Endothelial cell of umbilical vein (primary cell): ENCODE measurements at places on chromosomes 1 and 21. TPM values are rescaled to one million over a fixed set of nuclear protein-coding genes. Genes with fewer than 3 reads are reported as not detected.

- no peaks in the 10 kb centered on the region for H3K4me1 ChIP-seq
- H3K27ac ChIP-seq: no peak overlapping the region
- DNase-seq: no peak
These were observed 9.7 kb upstream of the CGN start for GRCh38 chr1:151501474-151501873.

GRCh38 chr1:234868296-234869147 is 258.5 kb upstream of the IRF2BP2 start:
- H3K27me3 ChIP-seq: no peaks in the 10 kb centered on the region
- no peaks in the 10 kb centered on the region for H3K36me3 ChIP-seq
- peaks cover 20% of the 10 kb centered on the region for H3K4me1 ChIP-seq
- H3K4me3 ChIP-seq: no peak overlapping the region
- no peak overlapping the region for H3K27ac ChIP-seq
- no peak for DNase-seq

DNA sequence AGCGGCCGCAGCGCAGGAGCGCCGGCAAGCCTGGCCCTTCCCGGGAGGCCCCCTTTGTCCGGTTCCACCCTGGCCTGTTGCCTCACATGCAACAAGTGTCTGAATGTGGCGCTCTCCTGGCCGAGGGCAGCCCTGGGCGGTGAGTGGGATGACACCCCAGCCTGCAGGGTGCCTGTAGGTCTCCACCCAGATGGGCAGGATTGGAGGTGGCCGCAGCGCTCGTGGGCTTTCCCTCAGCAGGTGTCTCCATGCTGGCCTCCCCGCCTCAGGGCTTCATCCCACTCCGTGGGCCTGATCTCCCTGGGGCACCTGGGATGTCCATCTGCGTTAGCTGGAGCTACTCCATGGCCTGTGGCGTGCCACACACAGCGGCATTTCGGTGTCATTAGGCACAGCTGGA is 1.5 kb downstream of the MIB2 start:
- peaks cover 2% of the 10 kb centered on the region for H3K36me3 ChIP-seq
- H3K4me3 ChIP-seq: no peak overlapping the region
- H3K4me1 ChIP-seq: peaks cover 16% of the 10 kb centered on the region

DNA sequence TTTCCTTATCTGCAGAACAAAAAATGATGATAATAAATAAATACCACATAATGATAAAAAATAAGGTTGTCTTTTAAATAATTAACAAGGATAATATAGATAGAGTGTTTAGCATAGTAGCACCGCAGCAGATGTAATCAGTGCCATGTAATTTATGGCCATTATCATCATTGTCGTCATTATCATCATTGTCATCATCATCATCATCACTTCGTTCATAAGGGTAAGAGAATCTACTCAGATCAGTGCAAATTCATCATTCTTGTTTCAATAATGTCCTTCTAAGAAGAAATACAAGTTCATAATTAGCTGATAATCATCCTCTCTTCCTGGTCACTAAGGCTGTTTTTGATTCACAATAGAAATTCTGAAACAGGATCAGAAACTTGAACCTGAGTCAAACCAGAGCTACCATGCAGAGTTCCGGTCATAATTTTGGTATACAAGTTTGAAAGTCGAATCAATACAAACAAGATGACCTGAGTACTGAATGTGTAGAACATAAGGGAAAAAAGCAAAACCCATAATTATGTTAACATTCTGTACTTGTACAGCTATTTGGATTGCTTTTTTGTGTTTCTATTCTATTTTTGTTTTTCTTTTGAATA is 172.0 kb downstream of the LRRC40 start:
- H3K4me1 ChIP-seq: no peaks in the 10 kb centered on the region
- DNase-seq: no peak
- no peak overlapping the region for H3K4me3 ChIP-seq
- H3K27ac ChIP-seq: no peak overlapping the region
- no peaks in the 10 kb centered on the region for H3K27me3 ChIP-seq
- no peaks in the 10 kb centered on the region for H3K36me3 ChIP-seq

GRCh38 chr1:226569879-226570547 is 21.4 kb downstream of the STUM start:
- DNase-seq: no peak
- no peak overlapping the region for H3K27ac ChIP-seq
- no peaks in the 10 kb centered on the region for H3K36me3 ChIP-seq
- H3K4me1 ChIP-seq: no peaks in the 10 kb centered on the region
- no peak overlapping the region for H3K4me3 ChIP-seq
- peaks cover 5% of the 10 kb centered on the region for H3K27me3 ChIP-seq

DNA sequence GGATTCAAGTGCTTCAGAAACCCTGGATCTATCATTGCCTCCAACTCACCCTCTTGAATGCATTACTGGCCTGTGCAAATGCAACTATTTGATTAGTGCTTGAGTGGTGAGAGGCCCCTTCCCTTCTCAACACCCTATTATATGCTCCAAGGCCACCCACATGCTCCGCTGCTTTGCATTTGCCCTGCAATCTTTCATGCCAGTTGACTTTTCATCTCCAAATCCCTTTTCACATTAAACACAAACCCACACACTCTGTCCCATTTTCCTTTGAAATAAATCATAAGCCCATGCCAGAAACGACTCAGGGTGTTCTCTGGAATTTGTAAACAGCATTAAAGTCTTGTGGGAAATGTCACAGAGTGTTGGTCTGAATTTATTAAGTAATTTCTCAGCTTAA is 78.9 kb upstream of the CTTNBP2NL start:
- no peak overlapping the region for H3K27ac ChIP-seq
- peaks cover 4% of the 10 kb centered on the region for H3K4me1 ChIP-seq
- H3K27me3 ChIP-seq: peaks cover 4% of the 10 kb centered on the region
- DNase-seq: no peak
- H3K4me3 ChIP-seq: no peak overlapping the region

DNA sequence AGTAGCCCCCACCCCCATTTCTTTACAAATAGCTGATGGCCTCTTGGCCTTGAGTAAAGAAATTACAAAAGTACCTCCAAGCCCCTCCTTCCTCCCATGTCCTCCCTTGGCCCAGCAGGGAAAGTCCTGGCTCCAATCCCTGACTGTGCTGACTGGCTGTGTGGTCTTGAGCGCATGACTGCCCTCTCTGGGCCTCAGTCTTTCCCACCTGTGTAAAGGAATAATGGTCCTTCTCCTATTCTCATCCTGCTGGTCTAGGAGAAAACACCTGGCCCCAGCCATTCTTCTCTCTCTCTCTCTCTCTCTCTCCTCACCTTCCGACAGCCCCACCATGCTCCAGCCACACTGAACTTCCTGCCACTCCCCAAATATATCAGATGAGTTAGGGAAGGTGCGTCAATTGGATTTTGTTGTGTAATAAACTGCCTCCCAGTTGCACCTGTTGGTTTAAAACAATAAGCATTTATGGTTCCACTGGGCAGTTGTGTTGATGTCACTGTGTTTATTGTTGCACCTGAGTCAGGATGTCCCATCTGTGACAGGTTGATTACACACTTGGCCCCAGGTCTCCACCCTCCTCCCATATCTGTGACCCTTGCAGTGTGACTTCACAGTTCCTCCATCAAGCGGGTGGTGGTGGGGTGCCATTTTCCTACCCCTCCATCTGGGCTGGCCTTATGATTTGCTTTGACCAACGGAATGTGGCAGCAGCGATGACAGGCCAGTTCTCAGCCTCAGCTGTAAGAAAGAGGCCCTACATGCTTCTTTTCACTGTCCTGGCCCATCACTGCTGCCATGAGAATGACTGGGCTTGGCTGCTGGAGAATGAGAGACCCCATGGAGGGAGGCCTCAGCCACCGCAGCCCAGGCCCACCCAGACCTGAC is 22.3 kb upstream of the LRP8 start:
- H3K4me1 ChIP-seq: no peaks in the 10 kb centered on the region
- no peaks in the 10 kb centered on the region for H3K36me3 ChIP-seq
- peaks cover 4% of the 10 kb centered on the region for H3K27me3 ChIP-seq
- no peak overlapping the region for H3K27ac ChIP-seq
- no peak overlapping the region for H3K4me3 ChIP-seq
- no peak for DNase-seq

GRCh38 chr1:184004935-184005334 is 32.6 kb downstream of the COLGALT2 start:
- H3K36me3 ChIP-seq: no peaks in the 10 kb centered on the region
- no peak overlapping the region for H3K4me3 ChIP-seq
- no peak for DNase-seq
- H3K4me1 ChIP-seq: peaks cover 7% of the 10 kb centered on the region
- H3K27me3 ChIP-seq: peaks cover 1% of the 10 kb centered on the region
- no peak overlapping the region for H3K27ac ChIP-seq

DNA sequence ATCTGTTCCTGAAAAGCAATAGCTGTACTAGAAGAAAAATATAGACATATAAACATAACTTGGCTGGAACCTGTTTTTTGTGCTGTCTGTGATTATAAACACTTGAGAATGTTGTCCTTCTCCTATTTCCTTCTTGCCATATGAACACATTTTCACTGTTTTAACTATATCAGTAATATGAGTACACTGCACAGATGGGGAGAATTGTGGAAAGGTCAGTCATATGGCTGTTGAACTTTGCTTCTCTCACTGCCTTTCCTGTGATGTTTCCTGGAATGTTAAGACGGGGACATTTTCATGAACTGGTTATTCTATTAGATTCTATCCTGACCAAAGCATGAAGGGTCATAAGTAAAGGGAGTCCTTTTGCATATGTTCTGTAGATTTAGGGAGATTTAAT is 24.9 kb downstream of the HMCN1 start:
- no peak overlapping the region for H3K4me3 ChIP-seq
- H3K4me1 ChIP-seq: no peaks in the 10 kb centered on the region
- DNase-seq: peak; percentile 92

DNA sequence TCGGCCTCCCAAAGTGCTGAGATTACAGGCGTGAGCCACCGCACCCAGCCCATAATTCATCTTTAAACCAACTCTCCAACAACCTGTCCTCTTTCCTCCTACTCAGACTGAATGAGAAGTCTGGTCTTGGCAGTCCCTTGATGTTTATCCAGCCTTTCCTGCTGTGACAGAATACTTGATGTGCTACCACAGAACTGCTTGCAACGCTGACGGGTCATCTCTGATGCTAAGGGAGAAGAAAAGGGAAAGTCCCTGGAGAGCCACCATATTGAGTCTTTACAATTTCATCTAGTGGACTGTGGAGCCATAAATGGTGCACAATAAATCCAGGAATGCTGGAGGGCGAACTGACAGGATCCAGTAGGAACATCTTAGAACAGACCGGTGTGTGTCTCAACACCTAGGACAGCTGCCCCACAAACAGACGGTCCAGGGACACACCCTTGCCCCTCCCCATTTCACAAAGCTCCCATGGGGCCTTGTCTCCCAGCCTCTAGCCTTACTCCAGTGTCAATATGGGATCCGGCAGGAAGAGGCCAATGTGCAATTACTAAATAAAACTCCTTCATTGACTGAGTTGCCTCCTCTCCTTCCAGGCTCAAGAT is 30.7 kb downstream of the JAK1 start:
- H3K36me3 ChIP-seq: no peaks in the 10 kb centered on the region
- no peak for DNase-seq
- H3K27ac ChIP-seq: no peak overlapping the region
- H3K4me1 ChIP-seq: peaks cover 25% of the 10 kb centered on the region
- no peak overlapping the region for H3K4me3 ChIP-seq
- H3K27me3 ChIP-seq: no peaks in the 10 kb centered on the region

GRCh38 chr1:224333309-224333926 is 3.4 kb upstream of the NVL start:
- H3K36me3 ChIP-seq: no peaks in the 10 kb centered on the region
- peak; percentile 80 for DNase-seq
- no peak overlapping the region for H3K4me3 ChIP-seq
- no peak overlapping the region for H3K27ac ChIP-seq

DNA sequence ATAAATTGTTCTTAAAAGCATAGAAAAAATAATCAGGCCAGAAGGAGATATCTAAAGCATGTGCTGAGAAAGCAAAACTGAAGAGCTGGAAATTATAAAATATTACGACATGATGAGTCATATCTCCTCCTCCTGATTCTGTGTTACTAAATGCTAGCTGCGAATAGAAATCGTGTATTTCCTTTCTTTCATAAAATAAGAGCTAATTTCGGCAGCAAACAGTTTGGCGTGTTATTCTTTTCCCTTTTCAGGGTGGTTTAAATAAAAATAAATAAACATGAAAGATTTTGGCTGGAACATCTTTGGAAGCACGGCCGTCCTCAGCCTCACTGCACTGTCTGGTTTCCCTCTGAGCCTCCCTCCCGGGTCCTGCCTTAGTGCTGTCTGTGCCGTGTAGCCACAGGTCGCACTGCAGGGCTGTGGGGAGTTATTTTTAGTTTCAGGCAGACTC is 56.0 kb downstream of the ADARB1 start:
- H3K27me3 ChIP-seq: no peaks in the 10 kb centered on the region
- H3K4me3 ChIP-seq: peak overlapping the region; percentile 56
- peak overlapping the region; percentile 83 for H3K27ac ChIP-seq
- no peaks in the 10 kb centered on the region for H3K36me3 ChIP-seq
- peak; percentile 72 for DNase-seq

GRCh38 chr1:199313444-199313843 is 674.6 kb downstream of the PTPRC start:
- no peaks in the 10 kb centered on the region for H3K36me3 ChIP-seq
- no peaks in the 10 kb centered on the region for H3K27me3 ChIP-seq
- peaks cover 4% of the 10 kb centered on the region for H3K4me1 ChIP-seq
- no peak overlapping the region for H3K27ac ChIP-seq
- DNase-seq: no peak

GRCh38 chr1:192436441-192437078 is 119.8 kb downstream of the RGS21 start:
- peaks cover 6% of the 10 kb centered on the region for H3K4me1 ChIP-seq
- no peaks in the 10 kb centered on the region for H3K36me3 ChIP-seq
- DNase-seq: no peak
- H3K27me3 ChIP-seq: no peaks in the 10 kb centered on the region
- no peak overlapping the region for H3K4me3 ChIP-seq

DNA sequence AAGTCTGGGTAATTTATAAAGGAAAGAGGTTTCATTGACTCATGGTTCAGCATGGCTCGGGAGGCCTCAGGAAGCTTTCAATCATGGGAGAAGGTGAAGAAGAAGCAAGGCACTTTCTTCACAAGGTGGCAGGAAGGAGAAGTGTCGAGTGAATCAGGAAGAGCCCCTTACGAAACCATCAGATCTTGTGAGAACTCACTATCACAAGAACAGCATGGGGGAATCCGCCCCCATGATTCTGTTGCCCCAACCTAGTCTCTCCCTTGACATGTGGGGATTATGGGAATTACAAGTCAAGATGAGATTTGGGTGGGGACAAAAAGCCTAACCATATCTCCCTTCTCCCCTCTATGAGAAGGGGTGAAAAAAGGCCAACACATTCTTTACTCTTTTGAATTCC is 11.2 kb upstream of the IVNS1ABP start:
- H3K4me3 ChIP-seq: no peak overlapping the region
- DNase-seq: no peak
- no peak overlapping the region for H3K27ac ChIP-seq

GRCh38 chr1:112388436-112388835 is 7.6 kb upstream of the CTTNBP2NL start:
- H3K27ac ChIP-seq: peak overlapping the region; percentile 100
- peak; percentile 98 for DNase-seq
- no peaks in the 10 kb centered on the region for H3K36me3 ChIP-seq
- H3K4me1 ChIP-seq: peaks cover 55% of the 10 kb centered on the region
- H3K4me3 ChIP-seq: peak overlapping the region; percentile 30

AMPD1 gene
- polyA plus RNA-seq: not detected in 2 replicates

IGSF9 gene
- polyA plus RNA-seq: 0.10 and 0.15 TPM in 2 replicates

PDZK1 gene
- 0.03 and 0.11 TPM in 2 replicates for polyA plus RNA-seq

CHI3L2 gene
- polyA plus RNA-seq: not detected in 2 replicates

CRYAA gene
- polyA plus RNA-seq: not detected in 2 replicates

TTC22 gene
- not detected in 2 replicates for polyA plus RNA-seq
